Activated CD4-positive, alpha-beta T cell treated with anti-CD3 and anti-CD28 coated beads, Interleukin-2, amount 50 U/mL, for 48 hours (primary cell): ENCODE measurements at places on chromosomes 2 and 18.

DNA sequence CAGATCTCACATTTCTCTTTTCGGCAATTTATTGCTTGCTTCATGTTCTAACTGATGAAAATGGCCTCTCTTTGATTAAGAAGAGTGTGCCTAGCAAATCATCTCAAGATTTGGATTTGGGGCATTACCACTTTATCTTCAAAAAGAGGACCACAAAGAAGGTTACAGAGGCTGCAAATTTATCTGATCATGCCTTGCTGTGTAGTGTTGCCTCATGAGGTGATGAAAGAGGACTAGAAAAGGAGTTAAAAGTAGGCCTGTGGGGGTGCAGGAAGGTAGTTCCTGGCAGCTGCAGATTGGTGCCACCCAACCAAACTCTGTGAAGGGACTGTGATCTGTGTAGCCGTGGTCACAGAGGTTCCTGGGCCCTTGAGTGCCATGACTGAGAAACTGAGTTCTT lies 69.2 kb downstream of the PRELID3A start:
- DNase-seq = no peak

DNA sequence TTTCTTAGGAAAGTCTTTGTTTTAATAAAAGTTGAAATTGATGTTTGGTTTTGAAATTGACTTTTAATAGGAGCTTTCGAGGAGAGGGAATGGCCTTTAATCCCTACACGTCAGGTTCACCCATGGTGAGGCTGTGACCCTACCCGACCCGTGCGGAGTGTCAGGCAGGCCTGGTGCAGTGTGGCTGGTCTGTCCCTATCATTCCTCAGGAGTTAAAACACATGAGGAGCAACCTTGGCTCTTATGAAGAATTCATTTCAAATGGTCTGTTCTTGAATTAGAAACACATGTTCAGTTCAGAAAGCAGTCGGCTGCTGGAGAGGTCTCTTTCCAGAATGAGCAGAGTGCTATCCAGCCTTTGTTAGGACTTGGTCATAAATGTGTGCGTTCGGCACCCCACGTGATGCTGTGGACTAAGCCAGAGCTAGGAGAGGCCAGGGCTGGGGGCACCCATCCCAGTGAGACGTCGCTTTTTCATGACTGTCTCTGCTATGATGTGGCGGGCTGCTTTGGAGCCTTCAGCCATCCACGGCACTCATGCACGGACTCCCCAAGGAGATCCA lies 54.7 kb downstream of the EMILIN2 start:
- DNase-seq = no peak

DNA sequence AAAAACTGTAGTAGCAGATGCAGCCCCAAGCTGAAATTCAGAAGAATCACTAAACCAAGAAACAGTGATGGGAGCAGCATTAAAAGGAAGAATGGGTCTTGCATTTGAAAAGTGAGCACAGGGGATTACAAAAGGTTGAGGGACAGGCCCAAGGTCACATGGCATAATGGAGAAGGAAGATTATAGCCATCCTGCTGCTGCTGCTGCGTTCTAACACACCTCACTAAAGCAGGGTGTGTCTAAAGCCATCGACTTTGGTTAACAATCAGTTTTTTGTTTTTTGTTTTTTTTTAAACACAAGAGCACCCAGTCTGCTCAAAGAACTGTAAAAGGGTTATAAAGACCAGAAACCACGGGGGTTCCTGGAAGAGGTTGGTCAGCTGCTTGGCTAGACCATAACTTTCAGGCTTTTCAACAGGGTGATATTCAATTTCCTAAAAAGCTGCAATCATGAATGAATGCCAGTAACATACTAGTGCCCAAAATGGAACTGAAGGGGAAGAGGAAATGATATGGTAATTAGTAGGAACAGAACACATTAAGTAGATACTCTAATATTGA lies 102.6 kb downstream of the MYO5B start:
- no peak for DNase-seq

DNA sequence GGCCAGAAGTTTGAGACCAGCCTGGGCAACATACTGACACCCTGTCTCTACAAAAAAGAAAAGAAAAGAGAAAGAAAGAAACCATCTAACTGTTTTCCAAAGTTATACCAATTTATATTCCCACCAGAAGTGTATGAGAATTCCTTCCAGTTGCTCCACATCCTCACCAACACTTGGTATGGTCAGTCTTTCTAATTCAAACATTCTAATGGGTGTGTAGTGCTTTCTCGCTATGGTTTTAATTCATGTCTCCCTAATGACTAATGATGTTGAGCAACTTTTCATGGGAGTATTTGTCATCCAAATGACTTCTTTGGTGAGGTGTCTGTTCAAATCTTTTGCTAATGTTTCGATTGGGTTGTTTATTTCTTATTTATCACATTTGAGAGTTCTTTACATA lies 10.5 kb upstream of the B3GNT7 start:
- no peak for DNase-seq

GRCh38 chr2:224893848-224894247 lies 148.4 kb downstream of the DOCK10 start:
- no peak for DNase-seq
